ENCODE measurements at places on chromosomes 6 and 20.

GRCh38 chr6:30795549-30796293 is 51.4 kb upstream of the IER3 start:
- DNase-seq: no peak

DNA sequence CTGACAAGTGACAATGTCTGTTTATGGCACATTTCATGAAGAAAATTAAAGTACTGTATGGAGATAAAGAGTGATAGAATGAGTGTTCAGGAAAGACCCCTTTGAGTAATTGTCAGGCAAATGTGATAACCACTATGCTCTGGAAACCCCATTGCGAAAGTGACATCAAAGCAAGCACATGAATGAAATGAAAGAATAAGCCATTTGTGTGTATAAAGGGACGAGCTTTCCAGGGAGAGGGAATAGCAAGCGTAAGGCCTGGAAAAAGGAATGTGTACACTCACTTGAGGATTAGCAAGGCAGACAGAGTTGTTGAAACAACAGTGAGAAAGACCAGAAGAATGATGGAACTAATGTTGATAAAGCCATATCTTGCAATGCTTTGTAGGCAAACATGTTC is 490.0 kb downstream of the GRIK2 start:
- DNase-seq: no peak

DNA sequence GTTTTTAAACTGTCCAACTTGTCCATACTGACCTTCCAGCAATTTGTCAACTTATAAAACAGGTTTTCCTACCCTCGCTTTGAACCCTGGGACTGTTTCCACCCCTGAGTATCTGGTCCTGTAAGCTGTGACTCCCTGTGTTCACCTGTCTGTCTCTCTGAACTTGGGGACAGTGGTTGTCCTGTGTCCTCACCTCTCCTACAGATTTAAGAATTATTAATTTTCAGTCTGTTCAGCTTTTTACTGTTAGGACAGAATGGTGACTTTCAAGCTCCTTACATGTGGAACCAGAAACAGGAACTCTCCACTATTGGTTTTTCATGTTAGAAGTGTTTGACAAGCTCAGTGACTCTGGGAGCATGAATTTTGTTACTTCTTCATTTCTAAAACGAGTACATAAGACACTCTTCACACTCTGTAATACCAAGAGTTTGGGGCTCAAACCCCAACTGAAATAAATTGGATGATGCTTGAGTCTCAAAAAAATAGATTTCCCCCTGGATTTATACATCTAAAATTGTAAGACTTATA is 713.9 kb downstream of the COL12A1 start:
- DNase-seq: no peak

- no peak for DNase-seq
These were observed 319.8 kb downstream of the HIVEP2 start for GRCh38 chr6:142624978-142625715.

- DNase-seq: no peak
These were observed 370.9 kb upstream of the SOX4 start for GRCh38 chr6:21222656-21223055.

DNA sequence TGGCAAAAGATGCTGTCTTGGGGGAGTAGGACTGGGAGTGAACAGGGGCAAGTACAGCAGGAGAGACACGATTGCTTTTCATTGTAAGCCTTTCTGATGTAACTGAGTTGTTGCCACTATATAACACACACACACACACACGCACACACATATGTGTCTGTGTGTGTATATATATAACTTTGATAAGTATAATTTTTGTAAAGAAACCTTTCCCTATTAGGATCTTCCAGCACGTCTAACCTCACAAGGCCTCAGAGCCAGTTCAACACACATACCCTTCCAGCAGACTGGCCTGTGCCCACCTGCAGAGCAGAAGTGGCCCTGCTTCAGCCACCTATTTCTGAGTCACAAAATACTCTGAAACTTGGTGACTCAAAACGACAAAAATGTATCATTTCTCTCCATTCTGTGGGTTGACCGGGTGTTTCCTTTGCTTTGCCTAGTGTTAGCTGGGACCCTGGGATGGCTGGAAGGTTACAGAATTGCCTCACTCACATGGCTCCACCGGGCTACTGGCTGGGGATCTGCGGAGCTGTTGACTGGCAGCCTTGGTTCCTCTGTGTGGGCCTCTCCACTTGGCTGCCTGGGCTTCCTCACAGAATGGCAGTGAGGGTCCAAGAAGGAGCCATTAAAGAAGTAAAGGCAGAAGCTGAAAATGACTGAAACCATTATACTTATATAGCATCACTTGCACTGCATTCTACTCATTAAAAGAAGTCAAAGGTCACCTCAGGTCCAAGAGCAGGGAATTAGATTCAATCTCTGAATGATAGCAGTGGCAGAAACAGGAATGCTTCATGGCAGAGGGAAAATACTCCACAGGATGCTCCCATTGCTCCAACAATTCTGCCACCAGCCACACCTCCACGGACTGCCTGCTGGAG is 126.4 kb downstream of the BANF2 start:
- peak; percentile 31 for DNase-seq

Measured in activated naive CD8-positive, alpha-beta T cell treated with anti-CD3 and anti-CD28 coated beads for 36 hours (primary cell).